Choroid plexus epithelial cell (primary cell): ENCODE measurements at places on chromosomes 2 and 18.

DNA sequence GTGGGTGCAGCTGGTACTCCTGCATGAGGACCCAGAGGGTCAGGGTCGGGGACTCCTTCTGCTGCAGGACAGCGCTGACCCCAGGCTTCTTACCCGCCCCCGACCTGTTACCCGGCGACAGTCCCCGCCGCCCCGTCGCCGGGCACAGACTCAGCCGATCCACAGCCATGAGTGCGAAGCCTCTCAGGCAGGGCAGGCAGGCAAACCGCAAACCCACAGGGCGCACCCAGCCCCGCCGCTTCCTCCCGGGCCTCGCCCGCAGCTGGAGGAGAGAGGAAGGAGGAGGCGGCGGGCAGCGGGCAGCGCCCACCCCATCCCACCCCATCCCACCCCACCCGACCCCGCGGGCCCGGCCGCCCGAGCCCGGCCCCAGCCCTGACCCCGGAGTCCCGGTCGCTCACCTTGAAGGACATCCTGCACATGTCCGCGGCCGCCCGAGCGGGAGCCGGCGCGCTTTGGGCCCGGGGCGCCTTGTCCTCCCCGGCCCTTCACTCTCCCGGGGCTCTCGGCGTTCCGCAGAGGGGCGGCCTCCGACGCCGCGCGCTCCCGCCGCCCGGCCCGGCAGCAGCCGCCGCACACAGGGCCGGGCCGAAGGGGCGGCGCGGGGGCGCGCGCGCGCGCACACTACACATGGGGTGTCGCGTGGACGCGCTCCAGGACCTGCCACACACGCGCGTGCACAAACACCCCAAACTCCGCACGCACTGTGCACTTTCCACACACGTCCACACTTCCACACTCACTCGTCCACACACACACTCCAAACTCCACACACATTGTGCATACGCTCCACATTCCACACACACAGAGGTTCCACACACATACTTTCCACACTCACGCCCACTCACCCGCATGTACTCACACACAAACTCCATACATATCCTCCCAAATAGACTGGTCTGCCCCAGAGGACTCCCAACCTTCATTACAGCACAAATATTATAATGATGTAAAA is at the start of gene ANKRD29:
Gene ANKRD29, minus strand, starts transcription at position 603 of the 955 bp plus-strand sequence. Its CDS starts 181 bp downstream, at position 422.
- DNase-seq: no peak

GRCh38 chr2:3270095-3270478 is 107.5 kb downstream of the EIPR1 start:
- DNase-seq: no peak

- DNase-seq: no peak
These were observed 99.0 kb downstream of the NETO1 start for GRCh38 chr18:72768681-72769229.

DNA sequence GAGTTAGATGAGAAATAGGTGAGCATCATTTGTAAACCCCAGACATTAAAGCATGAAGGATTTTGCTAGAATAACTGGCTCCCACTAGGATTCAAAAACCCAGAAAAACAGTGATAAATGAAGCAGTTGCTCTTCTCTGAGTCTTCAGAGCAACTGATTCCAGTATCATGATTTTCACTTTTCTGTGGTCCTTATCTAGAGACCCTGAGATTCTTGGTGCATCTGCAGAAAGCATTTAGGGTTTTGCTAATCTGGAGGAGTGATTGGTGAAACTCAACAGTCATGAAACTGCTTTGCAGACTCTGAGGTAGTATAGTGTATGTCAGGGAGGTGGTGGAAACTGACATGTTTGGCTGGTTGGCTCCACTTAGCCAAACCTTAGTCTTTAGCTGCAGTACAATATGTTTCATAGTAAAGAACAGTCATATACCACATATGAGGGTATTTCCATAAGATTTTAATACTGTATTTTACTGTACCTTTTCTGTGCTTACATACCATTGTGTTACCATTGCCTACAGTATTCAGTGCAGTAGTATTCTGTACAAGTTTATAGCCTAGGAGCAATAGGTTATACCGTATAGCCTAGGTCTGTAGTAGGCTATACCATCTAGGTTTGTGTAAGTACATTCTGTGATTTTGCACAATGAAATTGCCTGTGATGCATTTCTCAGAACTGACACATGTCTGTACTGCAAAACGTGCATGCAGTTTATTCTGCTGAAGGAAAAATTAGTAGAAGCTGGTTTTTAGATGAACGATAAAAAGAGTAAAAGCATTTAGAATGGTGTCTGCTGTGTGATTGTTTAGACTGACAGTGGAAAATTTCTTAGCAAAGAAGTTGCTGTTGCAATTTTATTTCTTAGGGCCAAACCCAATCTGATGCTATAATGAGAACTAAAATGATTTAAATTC is 23.8 kb downstream of the EML4 start:
- DNase-seq: peak; percentile 18

DNA sequence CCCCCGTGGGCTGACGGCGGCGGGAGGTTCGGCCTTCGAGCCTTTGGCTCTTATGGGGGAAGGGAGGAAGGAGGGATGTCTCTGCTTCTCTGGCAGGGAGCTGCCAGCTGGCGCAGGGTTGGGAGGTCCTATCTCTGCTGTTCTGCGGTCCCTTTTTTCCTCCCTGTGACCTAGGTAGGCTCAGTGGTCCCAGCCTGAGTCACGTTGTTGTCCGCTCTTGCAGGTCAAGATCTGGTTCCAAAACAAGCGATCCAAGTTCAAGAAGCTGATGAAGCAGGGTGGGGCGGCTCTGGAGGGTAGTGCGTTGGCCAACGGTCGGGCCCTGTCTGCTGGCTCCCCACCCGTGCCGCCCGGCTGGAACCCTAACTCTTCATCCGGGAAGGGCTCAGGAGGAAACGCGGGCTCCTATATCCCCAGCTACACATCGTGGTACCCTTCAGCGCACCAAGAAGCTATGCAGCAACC is 2.5 kb downstream of the DLX1 start:
- no peak for DNase-seq

DNA sequence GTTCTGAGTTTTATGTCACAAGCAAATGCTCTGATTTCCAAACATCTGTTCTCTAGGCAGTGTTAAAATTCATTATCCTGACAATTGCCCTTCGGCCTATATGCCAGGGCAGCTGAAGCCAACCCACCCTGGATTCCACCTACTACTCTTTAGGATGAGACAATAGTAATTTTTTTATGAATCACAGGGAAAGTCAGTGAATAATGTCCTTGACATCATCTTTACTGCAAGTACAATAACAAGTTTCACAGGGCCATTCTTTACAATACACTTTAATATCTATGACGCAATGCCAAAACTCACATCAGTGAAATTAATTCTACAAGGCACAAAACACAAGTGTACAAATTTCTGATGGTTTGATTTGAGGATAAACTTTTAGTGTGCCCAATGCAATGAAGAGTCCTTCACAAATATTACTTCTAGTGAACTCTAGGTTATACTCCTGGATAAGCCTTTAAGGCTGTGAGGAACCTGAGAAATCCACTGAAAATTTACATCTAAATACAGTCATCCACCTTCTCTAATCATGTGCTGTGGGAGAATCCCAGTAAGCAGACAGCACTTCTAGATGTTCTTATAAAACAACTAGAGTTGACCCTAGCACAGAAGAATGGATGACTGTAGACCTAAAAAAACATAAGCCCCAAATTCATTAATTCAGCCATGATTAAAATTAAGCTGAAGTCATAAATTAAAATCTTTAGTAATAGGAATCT is 77.3 kb upstream of the CTLA4 start:
- no peak for DNase-seq

DNA sequence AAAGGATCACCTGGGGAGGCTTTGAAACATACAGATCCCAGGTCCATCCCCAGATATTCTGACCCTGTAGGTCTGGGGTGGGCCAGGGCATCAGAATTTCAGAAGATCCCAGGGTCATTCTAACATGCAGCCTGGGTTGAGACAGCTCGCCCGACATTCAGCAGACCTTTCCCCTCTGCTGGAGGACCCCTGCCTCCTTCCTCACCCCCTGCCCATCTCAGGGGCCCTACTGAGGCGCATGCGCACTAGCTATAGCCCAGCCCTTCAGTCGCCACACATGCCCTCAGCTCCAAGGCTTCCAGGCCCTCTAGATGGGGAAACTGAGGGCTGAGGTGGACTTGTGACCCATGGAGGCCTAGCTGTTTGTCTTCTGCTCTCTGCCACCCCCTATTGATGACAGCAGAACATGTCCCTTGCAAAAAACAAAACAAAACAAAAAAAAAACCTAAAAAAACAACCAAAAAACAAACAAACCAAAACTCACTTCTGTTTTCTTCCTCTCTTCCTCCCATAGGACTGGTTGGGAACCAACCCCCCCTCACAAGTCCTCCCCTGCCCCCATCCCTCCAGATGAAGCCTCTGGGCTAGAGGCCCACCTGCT is 91.3 kb downstream of the ZBTB7C start:
- no peak for DNase-seq
